Activated B cell treated with CpG ODN at 0.5 μM for 24 hours (primary cell): ENCODE measurements at places on chromosomes 7 and 10. TPM values are rescaled to one million over a fixed set of nuclear protein-coding genes. Genes with fewer than 3 reads are reported as not detected.

NME8 gene
- not detected in 2 replicates for total RNA-seq

FAM171A1 gene
- 0.05 TPM in 1 of 2 replicates, not detected in the other for total RNA-seq

PON3 gene
- total RNA-seq = not detected in 2 replicates

NPTX2 gene
- 0.15 TPM in 1 of 2 replicates, not detected in the other for total RNA-seq

GPRIN2 gene
- total RNA-seq = not detected in 2 replicates

SPDYE16 gene
- 0.59 TPM in 1 of 2 replicates, not detected in the other for total RNA-seq

CRYGN gene
- not detected in 2 replicates for total RNA-seq

CPA4 gene
- total RNA-seq = not detected in 2 replicates

HOXA6 gene
- not detected in 2 replicates for total RNA-seq

AKR1C1 gene
- total RNA-seq = not detected in 2 replicates

ICA1 gene
- total RNA-seq = not detected in 2 replicates

DNA sequence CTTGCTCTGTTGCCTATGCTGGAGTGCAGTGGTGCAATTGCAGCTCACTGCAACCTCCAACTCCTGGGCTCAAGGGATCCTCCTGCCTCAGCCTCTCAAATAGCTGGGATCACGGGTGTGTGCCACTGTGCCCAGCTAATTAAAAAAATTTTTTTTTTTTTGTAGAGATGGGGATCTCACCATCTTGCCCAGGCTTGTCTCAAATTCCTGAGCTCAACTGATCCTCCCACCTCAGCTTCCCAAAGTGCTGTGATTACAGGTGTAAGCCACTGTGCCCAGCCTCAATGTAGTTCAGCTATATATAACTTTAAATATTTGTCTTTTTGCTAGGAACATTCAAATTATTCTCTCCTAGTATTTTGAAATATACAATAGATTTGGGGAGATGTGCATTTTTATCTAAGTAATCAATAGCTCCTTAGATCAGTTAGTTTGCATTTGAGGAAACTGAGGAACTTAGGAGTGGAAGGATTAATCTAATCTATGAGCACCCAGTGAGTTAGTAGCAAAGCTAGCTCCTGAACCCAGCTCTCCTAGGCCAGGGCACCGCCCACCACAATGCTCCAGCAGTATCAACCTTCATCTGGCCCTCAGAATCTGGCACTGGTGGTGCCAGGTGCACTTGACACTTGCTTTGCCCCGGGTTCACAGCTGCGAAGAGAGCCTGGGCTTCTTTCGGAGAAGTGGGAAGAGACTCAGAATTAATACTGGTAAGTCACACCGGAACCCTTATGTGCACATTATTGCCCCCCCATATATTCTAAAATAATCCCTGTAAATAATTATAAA, 5.9 kb upstream of the LRMDA start:
- DNase-seq = no peak

DNA sequence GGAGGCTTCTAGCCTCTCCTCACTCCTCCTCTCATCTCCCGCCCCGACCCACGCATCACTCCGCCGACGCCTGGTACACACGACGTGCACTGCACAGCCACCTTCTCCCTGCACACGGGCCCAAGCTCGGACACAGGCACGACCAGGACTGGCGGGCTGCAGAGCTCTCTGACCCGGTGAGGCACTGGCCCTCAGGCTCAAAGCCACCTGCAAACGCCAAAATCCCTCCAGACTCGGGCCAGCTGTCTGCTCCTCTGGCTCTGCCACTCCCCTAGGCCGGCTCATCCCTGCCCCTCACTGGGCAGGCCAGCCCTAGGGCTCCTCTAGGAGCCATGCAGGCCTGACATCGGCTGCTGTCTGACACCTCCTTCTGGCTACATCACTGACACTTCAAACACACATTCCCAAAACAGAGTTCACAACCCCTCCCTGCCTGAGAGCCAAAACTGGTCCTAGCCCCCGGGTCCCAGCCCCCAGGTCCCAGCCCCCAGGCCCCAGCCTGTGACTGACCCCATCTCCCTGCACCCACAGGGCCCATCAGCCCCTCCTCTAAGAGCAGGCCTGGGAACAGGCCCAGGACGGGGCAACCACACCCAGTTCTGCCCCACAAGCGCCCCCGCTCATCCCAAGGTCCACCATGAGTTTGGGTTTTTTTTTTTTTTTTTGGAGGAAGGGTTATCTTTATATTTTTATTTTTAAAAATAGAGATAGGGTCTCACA, 35.1 kb downstream of the MAD1L1 start:
- DNase-seq = no peak

GRCh38 chr7:37201003-37201875, 247.4 kb downstream of the ELMO1 start:
- no peak for DNase-seq

GRCh38 chr7:89988074-89988473, 166.2 kb upstream of the STEAP1 start:
- DNase-seq = no peak

- DNase-seq = no peak
Measured at GRCh38 chr7:147492606-147493005, 1098.0 kb upstream of the C7orf33 start.

DNA sequence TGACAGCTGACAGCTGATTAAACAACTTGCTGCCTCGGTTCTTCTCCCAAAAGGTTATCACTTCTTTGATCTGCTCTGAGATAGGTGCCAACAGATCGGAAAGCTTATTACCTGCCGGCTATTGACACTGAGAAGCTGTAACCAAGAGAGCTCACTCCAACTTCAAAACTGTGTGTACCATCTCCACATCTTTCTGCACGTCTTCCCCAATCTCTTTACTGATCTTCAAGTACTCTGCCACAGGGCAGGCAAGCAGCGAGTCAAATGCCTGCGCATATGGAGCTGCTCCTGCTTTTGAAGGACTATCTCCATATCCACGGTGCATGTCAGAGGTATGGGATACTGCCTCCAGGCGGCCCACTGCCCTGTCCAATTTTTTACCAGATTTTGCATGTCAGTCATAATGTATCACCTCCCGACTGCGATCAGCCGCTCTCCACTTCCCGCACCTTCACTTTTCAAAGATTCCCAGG, 352 bp upstream of the ZNF485 start:
- no peak for DNase-seq

DNA sequence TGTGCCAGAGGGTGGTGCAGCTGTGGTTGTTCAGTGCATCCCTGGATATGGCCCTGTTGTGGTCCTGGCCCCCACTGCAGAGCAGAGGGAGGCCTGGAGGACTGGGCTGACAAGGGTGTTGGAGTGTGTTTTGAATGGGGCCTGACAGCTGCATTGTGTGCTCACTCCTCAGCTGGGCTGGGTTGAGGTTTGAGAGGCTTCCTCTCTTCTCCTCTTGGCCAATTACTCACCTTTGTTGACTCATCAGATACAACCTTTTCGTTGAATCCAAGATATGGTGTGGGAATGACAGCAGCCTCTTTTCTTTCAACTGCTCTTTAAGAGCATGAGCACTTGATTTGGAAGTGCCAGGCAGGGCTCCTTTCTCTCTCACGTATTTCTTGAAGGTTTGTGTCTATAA, 228.5 kb upstream of the COBL start:
- no peak for DNase-seq

DNA sequence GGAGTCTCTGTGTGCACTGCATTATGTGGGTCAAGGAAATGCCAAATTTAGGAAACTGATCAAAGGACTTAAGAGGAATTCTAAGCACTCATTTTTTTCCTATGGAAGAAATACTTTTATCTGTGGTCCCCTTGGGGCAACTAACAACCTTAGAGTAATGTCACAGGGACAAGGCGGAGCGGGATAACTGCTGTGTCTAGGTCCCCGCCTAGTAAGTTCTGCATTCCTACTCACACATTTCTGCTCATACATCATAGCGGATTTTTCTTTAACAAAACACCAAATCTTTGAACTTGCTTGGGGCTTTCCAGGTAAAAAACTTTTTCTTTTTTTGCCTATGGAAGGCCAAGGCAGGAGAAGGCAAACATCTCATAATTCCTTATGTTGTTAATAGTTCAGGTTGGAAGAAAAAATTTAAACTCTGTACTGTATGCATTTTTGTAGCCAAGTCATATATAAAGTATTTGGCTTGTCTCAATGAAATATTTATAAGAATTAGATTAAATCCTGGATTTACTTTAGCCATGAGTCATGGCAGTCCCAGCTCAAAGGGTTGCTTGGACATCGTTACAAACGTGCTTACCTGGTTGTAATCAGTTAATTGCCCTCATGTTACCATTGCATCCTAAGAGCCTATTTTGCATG, 285.0 kb downstream of the PHTF2 start:
- no peak for DNase-seq

GRCh38 chr10:119665901-119666708, 14.9 kb downstream of the BAG3 start:
- no peak for DNase-seq

DNA sequence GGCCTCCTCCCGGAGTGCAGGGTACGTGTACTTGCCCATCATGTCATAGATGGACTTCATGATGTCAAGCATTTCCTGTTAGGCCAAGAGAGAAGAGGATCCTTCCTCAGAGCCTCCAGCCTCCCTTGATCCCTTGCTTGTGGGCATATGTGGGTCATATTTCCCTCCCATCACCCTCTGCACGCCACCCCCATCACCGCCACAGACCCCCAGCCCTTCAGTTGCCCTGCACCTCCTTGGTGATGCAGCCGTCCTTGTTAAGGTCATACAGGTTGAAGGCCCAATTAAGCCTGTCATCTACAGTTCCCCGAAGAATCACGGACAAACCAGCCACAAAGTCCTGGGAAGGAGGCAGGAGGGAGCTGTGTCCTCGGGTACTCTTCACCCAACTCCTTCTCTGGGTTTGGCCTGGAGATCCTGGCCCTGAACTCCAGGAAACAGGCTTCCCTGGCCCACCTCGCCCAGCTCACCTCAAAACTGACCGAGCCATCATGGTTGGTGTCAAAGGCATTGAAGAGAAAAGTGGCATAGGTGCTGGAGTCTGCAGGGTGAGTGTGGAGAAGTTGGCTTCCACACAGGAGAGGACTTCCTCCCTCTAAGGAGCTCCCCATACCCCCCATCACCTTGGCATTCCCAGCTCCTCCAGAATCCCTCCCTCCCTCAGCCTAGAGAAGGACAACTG, 9.8 kb upstream of the OGA start:
- DNase-seq = no peak

DNA sequence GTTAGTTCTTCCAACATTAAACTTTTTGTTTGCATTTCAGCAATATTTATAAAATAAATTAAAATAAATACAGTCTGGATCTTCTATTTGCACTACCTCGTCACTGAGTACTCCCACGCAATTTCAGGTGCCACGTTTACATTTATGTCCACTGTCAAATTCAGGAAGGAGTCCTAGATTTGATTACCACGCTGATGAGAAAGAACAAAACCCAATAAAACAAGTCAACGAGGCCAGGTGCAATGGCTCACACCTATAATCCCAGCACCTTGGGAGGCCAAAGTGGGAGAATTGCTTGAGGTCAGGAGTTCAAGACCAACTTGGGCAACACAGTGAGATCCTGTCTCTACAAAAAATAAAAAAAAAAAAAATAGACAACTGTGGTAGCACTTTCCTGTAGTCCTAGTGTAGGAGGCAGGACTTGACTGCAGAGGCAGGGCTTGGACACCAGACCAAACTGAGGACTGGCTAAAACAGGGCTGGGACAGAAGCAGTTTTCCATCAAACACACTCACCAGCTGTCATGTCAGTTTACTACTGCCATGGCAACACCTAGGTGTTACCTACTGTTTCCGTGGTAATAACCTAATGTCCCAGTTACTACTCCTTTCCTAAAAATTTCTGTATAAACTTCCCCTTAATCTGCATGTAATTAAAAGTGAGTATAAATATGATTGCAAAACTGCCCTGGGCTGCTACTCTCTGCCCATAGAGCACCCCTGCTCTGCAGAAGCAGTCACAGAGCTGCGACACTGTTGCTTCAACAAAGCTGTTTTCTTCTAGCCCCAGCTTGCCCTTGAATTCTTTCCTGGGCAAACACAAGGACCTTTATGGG, 341.7 kb downstream of the PARD3 start:
- no peak for DNase-seq

DNA sequence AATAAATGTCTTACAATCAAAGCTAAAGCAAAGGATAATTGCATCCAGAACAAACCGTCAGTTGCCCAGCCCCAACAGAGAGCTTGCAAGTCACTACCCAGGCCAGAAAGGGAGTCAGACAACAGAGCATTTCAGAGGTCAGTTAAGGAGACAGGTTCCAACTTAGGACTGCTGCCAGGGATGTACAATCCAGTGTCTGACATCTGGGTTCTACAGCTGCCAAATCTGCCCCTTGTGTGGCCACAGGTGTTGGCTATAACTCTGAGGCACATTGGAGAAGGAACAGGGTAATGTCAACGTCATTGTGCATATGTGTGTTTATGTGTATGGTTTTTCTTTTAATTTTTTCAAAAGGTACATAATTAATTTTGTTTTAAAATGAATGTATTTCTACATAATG, 85.2 kb upstream of the GLCCI1 start:
- no peak for DNase-seq

- DNase-seq = no peak
Measured at GRCh38 chr10:27223964-27224363, 16.6 kb downstream of the ACBD5 start.

DNA sequence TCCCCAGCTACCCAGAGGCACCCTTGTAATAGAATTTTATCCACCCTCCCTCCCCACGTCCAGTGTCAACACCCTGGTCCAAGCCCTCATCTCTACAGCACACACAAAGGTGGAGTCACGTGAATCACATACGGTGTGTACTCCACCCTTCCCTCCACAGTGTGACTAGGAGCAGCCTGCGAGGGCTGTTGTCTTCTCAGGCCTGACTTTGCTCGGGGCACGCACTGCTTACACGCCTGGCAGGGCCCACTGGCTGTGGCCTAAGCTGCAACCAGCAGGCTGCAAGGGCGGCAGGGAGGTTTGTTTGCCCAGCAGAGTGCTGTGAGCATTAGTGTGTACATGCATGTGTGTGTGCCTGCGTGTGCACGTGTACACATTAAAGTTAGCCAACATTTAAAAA, 93.7 kb downstream of the COBL start:
- DNase-seq = no peak

- DNase-seq = no peak
Measured at GRCh38 chr7:50662996-50663395, 97.8 kb upstream of the DDC start.

- DNase-seq = no peak
Measured at GRCh38 chr7:128935342-128935730, 2.4 kb upstream of the IRF5 start.

- no peak for DNase-seq
Measured at GRCh38 chr10:102470579-102471546, 19.5 kb upstream of the C10orf95 start.

GRCh38 chr10:4888236-4888635, 62.2 kb downstream of the AKR1E2 start:
- no peak for DNase-seq

- no peak for DNase-seq
Measured at GRCh38 chr7:151314401-151314800, 27.2 kb upstream of the NUB1 start.
